Mammary epithelial cell (primary cell): ENCODE measurements at places on chromosomes 7 and 10.

DNA sequence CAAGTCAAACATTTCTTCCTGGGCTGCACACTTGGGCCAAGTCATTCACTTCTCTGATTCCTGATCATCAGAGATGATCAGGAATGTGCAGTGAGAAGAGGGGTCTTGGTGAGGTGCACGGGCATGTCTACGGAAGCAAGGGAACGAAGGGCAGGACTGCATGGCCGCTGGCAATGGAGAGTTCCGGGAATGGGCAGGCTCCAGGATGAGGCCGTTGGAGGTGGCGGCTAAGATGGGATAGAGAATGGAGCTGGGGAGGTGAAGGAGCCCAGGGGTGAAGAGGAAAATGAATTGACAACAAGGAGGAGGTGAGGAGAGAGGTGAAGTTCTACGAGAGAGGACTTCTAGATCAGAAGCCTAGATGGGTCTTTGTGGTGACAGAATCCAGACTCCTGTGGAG is 260.0 kb downstream of the GRID1 start:
- no peak for DNase-seq

DNA sequence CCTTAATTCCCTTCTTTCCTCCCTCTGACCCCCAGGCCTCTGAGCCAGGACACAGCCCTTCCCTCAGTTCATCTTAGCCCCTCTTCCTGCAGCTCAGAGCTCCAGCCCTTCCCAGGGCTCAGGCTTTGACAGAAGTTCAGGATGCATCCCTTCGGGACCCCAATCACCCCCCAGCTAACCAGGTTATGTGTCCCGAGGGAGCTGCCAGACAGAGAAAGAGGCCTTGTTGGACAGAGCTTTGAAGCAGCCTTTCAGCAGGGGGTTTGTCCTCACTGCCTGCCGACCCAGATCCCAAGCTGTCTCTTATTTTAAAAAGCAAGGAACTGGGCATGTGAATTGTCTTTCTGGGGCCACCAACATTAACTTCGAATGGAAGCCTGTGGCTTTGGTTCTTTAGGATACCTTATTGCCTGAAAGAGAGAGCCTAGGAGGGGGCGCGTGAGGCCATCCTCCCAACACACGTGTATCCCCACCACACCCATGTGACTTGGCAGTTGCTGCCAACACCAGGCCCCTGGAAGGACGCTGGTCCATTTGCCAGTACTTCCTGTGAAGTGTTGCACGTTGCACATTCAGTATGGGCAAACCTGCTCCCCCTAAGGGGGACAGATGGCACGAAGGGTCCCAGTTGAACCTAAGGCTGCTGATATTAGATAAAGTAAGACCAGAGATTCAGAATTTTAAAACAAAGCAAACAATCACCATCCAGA is 858 bp downstream of the CCDC136 start:
- DNase-seq: no peak

- no peak for DNase-seq
Observed at GRCh38 chr7:139570119-139570518, 46.6 kb downstream of the CLEC2L start.

- no peak for DNase-seq
Observed at GRCh38 chr7:113404245-113404644, 285.9 kb upstream of the SMIM30 start.

- DNase-seq: no peak
Observed at GRCh38 chr7:84783141-84783778, 403.6 kb downstream of the SEMA3D start.

DNA sequence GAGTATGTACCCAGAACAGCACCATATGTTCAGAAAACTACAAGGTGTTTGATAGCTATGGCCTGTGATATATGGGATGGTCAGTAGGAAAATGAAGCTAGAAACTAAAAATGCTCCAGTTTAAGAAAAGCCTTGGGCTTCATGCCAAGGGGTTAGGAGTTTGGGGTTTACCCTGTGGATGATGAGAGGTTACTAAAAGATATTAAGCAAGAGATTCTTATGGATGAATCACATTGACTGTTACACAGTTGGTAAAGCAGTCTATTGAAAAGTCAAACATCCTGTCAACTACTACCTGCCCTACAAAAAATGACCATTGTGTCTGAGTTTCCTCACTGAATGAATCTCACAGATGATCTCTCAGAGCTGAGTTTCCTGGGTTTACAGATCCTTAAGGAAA is 166.2 kb upstream of the INHBA start:
- DNase-seq: peak; percentile 82

GRCh38 chr10:32232378-32232777 is 114.6 kb downstream of the EPC1 start:
- DNase-seq: no peak

DNA sequence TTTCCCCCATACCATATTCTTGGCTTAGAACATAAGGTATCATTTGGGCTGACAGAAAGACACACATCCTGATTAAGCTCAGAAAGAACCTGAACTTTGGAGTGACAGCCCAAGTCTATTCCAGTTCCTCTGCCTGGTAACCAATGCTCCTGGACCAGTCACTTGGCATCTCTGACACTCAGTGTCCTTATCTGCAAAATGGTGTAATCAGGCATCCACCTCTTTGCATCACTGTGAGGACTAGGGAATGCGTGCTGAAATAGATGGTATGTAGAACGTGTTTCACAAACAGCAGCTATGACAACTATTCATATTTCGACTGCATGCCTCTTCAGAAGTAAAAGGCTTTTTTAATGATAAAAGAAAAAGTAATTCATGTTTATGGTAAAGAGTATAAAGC is 26.2 kb upstream of the PIK3AP1 start:
- DNase-seq: no peak

DNA sequence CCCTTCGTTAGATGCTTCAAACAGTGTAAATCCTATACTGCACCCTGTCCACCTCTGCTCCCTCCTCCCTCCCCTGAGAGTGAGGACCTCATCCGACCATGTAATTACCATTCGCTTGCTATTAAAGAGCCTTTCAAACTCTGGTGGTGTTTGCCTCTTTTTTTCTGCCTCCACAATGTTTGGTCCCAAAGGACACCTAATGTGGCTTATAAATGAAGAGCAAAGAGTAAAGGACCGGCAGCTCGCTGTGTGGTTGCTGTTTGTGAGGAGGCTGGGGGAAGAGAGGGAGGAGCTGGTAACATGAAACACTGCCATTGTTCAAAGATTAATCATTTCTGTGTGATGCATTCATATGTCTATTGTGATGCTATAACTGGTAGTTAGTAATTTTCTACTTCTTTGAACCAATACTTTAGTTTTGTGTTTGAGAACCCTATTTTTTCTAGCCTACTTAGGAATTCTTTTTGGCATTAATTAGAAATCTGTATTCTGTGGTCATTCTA is 27.9 kb downstream of the MTURN start:
- peak; percentile 79 for DNase-seq

DNA sequence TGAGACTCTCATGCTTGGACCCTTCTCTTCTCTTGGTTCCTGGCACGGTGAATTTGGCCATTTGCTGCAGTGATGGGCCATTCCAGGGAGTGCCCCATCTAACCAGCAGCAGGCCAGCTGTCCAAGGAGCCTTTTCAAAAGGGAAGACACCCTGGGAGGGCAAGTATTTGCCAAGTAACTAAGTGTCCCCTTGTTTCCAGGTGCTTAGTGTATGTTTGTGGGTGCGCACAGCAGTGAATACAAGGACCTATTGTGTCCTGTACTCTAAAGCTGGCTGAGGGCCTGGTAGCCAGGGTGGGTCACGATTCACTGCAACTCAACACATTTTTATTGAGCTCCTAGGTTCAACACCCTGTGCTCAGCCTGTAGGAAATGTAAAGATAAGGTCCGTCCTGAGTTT is 348.8 kb downstream of the RNLS start:
- no peak for DNase-seq

GRCh38 chr10:48774416-48775205 is 89.9 kb downstream of the WDFY4 start:
- no peak for DNase-seq

DNA sequence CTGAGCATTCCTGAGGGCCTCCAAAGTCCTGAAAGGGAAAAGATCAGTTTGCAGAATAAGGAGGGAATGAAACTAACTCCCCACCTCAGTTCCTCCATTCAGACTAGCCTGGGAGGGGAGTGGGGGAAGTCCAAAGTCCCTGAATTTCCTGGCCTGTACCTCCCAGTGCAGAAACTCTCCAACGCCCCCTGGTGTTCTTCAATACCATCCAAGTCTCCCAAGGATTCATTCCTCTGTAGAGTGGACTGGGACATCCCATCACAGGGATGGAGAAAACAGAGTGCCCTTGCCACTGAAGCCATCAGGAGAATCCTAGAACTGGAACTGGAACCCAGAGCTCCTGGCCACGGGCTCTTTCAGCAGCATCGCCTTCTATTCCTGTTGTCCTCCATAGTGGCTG is 1.6 kb upstream of the COL13A1 start:
- peak; percentile 48 for DNase-seq

DNA sequence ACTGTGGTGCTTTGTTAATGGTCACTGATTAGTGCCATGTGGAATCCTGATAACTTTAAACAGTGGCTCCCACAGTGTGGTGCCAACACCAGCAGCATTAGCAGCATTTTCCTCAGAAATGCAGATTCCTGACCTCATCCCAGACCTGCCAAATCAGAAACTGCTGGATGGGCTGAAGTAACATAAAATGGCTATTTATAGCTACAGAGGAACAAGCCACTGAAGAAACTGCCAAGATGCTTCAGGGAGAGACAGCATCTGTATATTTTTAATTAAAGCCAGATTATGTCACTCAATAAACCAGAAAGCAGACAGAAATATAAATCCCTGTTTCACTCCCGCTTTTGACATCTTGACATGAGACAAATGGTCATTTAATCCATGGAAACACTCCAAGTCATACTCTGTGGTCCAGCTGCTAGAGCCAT is 178.5 kb downstream of the AMPH start:
- no peak for DNase-seq

DNA sequence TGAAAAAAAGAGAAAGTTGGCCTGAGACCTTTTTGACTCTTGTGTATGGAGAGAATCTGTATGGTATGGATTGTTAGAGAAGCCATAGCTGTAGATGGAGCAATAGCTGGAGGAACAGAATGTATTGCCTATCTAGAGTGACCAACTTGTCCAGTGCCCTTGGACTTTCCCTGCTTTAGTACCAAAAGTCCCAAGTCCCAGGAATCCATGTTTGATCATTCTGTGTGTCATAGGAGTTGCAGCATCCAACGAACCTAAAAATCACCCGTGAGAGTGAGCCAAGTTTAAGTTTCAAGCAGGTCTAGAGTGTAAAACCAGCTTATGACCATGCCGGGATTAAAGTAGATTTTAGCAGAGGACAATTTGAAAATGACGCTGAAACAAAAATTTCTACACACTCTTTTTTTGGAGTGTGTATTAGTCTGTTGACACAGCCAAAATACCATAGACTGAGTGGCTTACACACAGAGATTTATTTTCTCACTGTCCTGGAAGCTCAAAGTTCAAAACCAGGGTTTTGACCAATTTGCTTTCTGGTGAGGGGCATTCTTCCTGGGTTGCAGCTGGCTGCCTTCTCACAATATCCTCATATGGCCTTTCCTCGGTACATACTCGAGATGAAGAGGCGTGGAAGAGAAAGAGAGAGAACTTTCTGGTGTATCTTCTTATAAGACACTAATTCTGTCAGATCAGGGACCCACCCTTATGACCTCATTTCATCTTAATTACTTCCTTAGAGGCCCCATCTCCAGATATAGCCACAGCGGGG is 36.9 kb upstream of the ZNF518A start:
- no peak for DNase-seq

- no peak for DNase-seq
Observed at GRCh38 chr10:77032188-77032570, 605.4 kb downstream of the KCNMA1 start.

DNA sequence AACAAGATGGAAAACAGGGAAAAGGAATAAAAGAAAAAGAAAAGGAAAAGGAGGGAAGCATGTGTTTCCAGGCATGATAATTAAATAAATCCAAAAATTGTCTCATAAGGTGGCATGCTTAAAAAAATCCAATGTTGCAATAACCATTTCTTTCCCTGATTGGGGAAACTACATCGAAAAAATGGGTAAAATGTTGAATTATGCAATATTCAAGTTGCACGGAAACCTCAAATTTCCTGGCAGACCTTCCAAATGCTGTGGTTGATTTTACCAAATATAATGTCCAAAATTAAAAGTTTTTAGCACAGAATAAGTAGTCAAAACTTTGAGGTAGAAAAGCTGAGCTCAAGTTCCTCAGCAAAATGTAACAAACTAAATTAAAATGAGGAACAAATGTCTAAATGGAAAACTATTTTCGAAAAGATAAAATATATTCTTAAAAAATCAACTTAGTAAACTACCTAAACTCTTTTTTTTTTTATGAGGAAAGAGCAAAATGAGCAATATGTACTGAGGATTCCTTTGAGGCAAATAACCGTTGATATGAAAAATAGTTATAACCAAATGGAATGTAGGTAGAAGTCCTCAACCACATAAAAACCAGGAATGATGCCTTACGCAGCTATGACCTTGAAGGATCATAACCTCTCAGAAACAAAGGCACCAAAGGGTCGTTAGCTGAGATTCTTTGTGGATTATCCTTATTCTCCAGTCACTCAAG is 52.6 kb downstream of the MACC1 start:
- DNase-seq: no peak

DNA sequence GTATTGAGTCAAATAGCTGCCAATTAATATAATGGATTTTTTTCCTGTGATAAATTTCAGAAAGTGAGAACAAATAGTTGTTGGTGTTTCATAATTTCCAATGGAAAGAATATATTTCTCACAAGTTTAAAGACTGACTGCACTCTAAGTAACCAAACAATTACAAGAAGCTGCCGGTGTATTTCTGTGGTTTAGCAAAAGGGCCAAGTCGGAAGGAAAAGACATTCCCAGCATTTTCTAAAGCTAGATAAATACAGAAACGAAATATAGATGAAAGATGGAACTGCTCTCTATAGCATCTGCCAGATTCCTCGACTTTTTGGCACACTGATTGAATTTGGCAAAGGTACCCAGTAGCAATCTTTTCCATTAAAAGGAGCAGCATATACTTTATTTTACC is 92.7 kb upstream of the MKX start:
- no peak for DNase-seq

GRCh38 chr7:100673942-100674410 is 436 bp downstream of the GNB2 start:
- no peak for DNase-seq

GRCh38 chr10:110629680-110630191 is 14.4 kb upstream of the RBM20 start:
- peak; percentile 80 for DNase-seq

GRCh38 chr7:127865466-127865865 is 165.8 kb downstream of the LRRC4 start:
- peak; percentile 37 for DNase-seq

- DNase-seq: no peak
Observed at GRCh38 chr10:121990015-121990677, 1.2 kb downstream of the TACC2 start.

GRCh38 chr7:105745681-105746330 is 130.6 kb downstream of the ATXN7L1 start:
- no peak for DNase-seq

DNA sequence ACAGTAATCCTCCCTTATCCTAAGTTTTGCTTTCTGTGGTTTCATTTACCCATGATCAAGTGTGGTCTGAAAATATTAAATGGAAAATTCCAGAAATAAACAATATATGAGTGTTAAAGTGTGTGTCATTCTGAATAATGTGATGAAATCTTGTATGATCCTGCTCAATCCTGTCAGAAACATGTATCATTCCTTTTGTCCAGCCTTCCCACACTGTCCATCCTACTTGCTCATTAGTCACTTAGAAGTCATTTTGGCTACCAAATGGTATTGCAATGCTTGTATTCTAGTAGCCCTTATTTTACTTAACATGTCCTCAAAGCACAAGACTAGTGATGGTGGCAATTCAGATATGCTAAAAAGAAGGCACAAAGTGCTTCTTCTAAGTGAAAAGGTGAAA is 1211.2 kb upstream of the SORCS1 start:
- peak; percentile 80 for DNase-seq
